Right kidney (tissue), 9 donors: ENCODE measurements at places on chromosomes 5 and 9.

DNA sequence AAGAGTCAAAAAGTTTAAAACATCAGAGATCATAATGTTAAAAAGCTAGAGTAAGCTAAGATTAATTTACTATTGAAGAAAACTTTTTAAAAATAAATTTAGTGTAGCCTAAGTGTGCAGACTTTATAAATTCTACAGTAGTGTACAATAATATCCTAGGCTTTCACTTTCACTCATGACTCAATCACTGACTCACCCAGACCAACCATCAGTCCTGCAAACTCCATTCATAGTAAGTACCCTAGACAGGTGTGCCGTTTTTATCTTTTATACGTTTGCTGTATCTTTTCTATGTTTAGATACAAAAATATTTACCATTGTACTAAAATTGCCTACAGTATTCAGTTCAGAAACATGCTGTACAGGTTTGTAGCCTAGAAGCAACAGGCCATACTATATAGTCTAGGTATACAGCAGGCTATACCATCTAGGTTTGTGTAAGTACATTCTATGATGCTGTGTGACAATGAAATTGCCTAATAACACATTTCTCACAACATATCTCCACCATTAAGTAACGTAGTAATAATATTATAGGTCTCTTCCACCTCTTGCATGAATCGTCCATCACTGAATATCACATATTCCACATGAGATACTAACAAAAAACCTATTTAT lies 59.2 kb downstream of the MEGF9 start:
- no peak for DNase-seq

DNA sequence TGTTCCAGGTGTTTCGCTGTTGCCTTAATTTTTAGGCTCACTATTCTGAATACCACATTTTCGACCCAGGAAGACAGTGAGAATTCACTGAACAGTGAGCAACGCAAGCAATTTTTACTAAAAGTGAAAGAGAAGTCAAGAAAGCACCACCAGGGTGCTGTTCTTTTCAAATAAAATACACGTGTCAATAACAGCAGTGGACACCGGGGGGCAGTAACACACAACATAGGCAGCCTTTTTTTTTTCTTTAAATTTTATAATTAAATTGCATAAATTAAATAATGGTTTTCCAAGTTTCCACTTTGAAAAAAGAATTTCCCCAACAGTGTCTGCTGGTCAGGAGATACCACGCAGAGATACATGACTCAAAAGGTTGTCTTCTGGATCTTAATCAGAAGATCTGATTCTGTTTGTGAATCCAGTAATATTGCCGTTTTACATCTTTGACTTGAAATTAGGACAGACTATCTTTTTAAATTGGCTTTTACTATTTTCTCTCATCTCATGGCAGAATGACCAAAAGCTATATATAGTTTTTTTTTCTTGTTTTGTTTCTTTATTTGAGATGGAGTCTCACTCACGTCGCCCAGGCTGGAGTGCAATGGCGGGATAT lies 47.1 kb upstream of the SH3GL2 start:
- peak; percentile 38 for DNase-seq

DNA sequence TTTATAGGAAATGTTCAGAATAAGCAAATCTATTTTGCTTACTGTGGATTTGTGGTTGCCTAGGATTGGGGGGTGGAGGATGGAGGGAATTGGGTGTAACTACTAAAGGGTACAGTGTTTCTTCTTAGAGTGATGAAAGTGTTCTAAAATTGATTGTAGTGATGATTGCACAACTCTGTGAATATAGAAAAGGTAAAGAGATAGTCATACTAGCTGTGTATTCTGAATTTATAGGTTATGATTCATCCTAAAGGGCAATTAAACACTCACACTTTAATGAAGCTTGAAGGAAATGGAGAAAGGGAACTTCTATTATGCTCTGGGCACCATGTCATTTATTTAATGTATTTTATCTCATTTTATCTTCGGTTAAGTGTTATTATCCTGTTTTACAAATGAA lies 9.9 kb downstream of the TXNDC8 start:
- no peak for DNase-seq

DNA sequence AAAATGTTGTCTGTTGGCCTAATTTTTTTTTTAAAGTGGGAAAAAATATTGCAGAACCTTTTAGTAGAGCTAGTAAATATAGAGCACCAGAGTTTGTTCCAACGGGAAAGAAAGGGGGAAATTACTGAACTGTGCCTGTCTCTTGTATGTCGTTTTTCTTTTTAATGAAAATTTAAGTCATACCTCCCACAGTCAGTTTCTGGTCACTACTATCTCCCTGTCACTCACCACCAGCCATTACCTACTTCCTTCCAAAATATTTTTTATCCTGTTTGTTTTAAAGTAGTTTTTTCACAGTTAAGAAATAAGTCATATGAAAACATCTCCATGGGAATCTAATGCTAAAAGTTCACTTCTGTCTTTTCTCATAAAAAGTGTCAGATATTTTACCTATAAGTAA lies 21.3 kb downstream of the GPR151 start:
- no peak for DNase-seq

DNA sequence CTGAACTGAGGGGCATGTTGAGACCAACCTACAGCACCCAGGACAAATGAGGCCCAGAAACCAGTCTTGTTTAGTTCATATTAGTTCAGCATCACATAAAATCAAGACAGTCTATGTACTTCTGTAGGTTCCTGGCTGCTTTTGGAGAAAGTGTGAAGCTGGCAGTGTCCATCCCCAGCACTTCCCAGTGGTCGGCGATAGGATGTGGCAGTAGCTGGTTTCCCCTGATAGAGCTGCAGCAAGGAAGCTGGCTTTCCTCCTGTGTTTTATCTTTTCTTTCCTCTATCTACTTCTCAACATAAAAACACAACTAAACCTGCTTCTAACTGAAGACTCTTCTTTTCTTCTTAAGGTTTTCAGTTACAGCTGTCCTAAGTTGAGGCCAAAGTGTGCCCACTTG lies 43.0 kb upstream of the SLC46A2 start:
- DNase-seq = no peak

- DNase-seq = peak; percentile 77
These were observed 305.4 kb upstream of the MSX2 start for GRCh38 chr5:174418809-174419539.

- no peak for DNase-seq
These were observed 309.4 kb downstream of the NR3C1 start for GRCh38 chr5:143094087-143094521.

DNA sequence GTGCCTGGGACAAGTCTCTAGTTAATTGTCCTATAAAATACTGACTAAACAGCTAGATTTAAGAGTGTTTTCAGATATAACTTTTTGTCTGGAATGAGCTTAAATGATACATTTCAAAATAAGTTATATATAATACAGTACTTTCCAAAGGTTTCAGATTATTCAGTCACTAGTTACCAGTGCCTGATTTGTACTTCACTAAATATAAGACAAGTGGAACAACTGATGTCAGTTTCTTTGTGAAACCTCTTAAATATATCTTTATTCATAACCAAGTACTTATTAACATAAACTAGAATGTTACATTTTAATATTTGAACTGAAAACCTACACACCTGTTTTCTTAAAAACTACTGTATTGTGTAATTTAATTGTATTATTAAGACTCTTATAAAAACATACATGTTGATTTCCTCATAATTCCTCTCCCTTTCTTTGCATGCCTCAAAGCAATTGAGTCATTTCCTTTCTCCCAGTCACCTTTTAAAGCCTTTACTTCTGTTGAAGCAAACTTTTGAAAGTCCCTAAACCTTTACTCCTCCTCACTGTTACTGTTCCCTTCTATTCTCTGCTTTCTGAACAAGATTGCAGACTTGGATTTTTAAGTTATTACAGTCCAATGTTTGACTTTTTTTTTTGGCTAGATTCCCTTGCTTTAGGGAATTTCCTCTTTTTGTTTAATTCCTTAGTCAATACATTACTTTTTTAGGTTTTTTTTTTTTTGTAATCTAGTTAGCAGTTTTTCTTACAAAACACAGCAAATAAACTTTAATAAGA lies 8.7 kb upstream of the SEMA6A start:
- DNase-seq = no peak

- peak; percentile 31 for DNase-seq
These were observed 3.6 kb downstream of the CEP78 start for GRCh38 chr9:78239506-78239905.

DNA sequence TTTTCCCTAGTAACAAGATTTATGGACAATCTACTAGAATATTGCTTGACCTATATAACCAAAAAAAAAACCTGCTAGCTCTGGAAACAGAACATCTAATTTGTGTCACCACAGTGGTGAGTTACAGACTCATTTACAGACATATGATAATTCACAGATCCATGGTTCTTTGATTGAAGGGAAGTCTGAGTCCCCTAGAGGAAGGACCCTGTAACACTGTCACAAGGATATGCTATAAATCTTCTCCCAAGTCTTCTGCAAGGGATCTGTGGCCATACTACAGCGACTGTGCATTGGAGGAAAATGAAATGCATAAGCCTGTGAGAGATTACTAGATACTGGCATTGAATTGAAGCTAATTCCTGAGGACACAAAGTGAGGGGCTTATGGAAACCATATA lies 630.6 kb upstream of the SGCD start:
- no peak for DNase-seq

- no peak for DNase-seq
These were observed 24.5 kb upstream of the LTC4S start for GRCh38 chr5:179769271-179769670.

GRCh38 chr9:86168256-86168655 lies 68.9 kb upstream of the GOLM1 start:
- no peak for DNase-seq

- no peak for DNase-seq
These were observed 100.4 kb upstream of the PAM start for GRCh38 chr5:102654559-102655349.

DNA sequence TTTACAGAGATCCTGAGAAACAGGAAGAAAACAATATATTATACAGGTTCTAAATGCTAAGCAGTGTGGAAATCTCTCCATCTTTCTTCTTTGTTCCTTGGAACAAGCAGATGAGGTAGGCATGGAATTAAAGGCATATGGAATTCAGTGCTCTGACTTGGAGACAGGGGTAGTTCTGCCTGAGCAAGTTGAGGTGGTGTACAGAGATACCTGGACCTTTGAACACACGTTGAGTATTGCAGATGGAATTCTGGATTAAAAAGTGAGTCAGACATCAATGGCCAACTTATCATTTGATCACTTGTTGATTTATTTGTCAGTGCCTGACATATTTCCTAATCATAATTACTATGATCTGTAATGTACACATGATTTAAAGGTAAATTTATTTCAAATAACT lies 293.9 kb upstream of the IRX4 start:
- no peak for DNase-seq

DNA sequence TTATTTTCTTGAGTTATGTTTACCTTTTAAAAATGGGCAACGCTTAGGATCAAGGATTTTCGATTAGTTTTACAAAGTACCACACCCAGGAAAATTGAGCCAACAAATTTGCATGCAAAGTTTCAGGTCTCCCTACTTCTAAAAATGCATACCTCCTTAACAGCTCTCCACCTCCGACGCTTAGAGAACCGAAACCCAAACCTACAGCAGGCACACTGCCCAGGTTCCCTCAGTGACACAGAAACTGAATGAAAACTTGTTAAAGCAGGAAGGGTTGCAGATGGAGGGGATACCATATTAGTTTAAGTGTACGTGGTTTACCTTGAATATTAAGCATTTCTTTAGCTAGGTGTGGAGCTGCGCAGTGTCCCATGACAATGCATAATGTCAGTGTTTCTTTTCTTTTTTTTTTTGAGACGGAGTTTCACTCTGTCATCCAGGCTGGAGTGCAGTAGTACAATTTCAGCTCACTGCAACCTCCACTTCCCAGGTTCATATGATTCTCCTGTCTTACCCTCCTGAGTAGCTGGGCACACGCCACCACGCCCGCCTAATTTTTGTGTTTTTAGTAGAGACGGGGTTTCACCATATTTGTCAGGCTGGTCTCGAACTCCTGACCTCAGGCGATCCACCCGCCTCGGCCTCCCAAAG lies 1.6 kb upstream of the SUB1 start:
- no peak for DNase-seq

DNA sequence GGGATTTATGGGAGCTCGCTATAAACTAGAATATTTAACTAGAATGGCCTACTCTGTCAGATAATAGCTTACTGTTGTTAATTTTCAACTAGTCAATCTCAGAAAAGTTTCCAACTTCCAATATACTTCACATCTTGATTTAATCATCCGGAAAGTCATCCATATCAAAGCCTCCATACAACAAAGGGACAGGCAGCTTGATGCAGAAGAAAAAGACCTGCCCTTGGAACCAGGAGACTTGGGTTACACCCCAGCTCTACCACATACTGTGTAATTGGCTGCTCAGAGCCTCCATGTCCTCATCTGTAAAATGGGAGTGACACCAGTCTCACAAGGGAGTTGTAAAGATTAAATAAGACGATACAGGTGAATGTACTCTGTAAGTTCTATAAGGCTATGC lies 1.9 kb downstream of the PTPN3 start:
- DNase-seq = no peak

GRCh38 chr5:27590503-27590902 lies 552.1 kb upstream of the CDH9 start:
- no peak for DNase-seq

DNA sequence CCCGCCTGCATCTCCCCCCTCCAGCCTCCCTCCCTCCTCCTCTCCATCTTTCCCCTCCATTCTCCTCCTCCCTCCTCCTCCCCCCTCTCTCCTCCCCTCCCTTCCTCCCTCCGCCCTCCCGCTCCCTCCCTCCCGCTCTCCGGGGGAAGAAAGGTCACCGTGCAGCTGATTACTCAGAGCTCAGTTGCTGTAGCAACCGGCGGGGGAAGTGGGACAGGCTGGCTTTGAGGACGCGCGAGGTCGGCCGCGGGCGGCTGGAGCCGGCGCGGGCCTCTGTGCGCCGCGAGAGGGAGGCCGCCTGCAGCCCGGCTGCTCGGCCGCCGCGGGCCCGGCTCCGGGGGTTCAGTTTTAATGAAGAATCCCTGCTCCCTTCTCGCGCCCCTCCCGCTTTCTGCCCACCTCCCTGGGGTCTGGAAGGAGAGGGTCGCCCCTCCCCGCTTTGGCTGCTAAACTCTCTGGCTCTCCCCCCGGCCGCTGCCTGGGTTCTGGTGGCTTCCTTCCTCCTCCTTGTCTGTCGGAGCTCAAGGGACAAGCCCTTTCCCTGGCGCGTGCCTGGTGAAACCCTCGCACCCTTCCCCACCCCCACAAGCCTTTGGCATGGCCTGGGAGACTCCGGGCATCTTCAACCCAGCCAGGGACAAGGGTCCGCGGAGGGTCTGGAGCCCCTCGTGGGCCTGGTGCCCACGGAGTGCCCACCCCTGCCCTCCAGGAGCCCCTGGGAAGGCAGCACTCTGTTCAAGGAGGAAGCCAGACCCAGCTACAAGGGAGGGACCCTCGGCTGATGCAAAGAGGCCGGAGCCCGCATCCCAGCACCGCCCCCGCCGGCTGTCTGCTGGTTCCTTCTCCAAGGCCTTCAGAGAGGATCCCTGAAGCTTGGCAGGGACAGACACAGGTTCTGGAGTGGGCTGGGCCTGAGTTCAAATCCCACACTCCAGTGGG lies 160.3 kb downstream of the C9orf50 start:
- DNase-seq = peak; percentile 100

DNA sequence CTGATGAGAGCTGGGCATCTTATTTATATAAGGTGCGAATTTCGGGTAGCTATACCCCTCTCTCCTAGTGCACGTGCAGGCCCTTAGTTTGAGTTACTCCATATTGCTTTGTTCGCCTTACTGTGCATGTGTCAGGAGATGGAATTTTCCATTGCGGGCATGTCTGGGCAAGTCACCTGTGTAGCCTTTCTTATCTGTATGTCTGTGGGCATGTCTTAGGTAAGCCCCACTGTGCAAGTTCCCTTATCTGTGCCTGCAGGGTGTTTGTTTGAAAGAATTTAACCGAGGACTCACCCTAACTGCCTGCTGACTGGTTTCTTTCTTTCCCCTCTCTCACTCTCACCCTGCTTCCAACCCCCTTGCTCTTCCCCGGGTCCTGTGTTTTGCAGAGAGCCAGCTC lies 140.7 kb upstream of the RANBP3L start:
- DNase-seq = no peak
